Femur (tissue), 1 donor: ENCODE measurements at places on chromosomes 3 and 15.

DNA sequence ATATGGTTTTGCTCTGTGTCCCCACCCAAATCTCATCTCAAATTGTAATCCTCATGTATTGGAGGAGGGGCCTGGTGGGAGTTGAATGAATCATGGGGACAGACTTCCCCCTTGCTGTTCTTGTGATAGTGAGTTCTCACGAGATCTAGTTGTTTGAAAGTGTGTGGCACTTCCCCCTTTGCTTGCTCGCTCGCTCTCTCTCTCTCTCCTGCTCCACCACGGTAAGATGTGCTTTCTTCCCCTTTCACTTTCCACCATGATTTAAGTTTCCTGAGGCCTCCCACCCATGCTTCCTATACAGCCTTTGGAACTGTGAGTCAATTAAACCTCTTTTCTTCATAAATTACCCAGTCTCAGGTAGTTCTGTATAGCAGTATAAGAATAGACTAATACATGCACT is 60.7 kb downstream of the GSK3B start:
- DNase-seq: no peak

GRCh38 chr3:106058475-106058874 is 189.7 kb upstream of the CBLB start:
- no peak for DNase-seq

GRCh38 chr3:9030034-9030433 is 66.8 kb upstream of the RAD18 start:
- no peak for DNase-seq

GRCh38 chr15:77889009-77889806 is 188.3 kb downstream of the TBC1D2B start:
- DNase-seq: no peak

- DNase-seq: no peak
Observed at GRCh38 chr3:179324270-179324754, 1.5 kb downstream of the ZNF639 start.
